Activated CD4-positive, alpha-beta memory T cell treated with anti-CD3 and anti-CD28 coated beads, Interleukin-2, amount 10 ng/mL, durations not matched to agents 7 days and 5 days (primary cell): ENCODE measurements at places on chromosomes 6 and 20. TPM values are rescaled to one million over a fixed set of nuclear protein-coding genes. Genes with fewer than 3 reads are reported as not detected.

The LY6G6F gene
- not detected for total RNA-seq

The TREML1 gene
- total RNA-seq = not detected

The DEFB132 gene
- total RNA-seq = not detected

The TSBP1 gene
- not detected for total RNA-seq

The PHF10 gene
- total RNA-seq = 63.6 TPM

The HNF4A gene
- total RNA-seq = not detected

The SLC22A3 gene
- not detected for total RNA-seq

The CFB gene
- total RNA-seq = 0.58 TPM

The IMPG1 gene
- total RNA-seq = not detected

The SPATS1 gene
- not detected for total RNA-seq

The CENPW gene
- total RNA-seq = 54.6 TPM

The SLCO4A1 gene
- total RNA-seq = 51.7 TPM

The DNAJC5 gene
- 59.7 TPM for total RNA-seq

GRCh38 chr20:8232332-8232731 is 100.3 kb downstream of the PLCB1 start:
- no peak for DNase-seq

GRCh38 chr6:151761851-151762250 is 45.6 kb upstream of the ESR1 start:
- no peak for DNase-seq

DNA sequence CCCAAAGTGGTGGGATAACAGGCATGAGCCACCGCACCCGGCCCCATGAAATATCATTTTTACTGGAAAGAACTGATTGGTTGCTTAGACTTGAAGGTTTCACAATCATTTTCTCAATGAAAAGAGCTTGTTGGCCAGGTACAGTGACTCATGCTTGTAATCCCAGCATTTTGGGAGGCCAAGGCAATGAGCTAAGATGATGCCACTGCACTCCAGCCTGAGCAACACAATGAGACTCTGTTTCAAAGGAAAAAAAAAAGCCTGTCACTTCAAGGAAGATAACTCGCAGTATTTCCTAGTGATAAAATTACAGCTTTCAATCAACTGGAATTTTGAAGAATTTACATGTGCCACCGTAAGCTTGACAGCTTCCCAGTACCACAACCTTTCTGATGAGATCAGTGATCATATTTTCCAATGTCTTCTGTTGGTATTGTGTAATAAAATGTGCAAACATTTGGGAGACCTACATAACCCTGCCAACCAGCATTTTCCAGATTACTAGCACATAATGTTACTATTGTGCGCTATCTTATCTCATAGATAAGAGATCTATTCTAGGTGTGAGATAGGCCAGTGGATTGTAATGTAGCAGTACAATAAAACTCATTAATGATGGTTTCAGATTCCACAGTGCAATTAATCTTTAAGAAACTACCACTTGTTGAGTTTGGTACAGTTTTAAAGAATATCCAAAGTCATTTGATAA is 7.2 kb downstream of the PNLDC1 start:
- no peak for DNase-seq

GRCh38 chr20:33790566-33790965 is 20.6 kb upstream of the CHMP4B start:
- DNase-seq = no peak

- no peak for DNase-seq
These were observed 82.3 kb upstream of the SLC24A3 start for GRCh38 chr20:19129976-19130612.

DNA sequence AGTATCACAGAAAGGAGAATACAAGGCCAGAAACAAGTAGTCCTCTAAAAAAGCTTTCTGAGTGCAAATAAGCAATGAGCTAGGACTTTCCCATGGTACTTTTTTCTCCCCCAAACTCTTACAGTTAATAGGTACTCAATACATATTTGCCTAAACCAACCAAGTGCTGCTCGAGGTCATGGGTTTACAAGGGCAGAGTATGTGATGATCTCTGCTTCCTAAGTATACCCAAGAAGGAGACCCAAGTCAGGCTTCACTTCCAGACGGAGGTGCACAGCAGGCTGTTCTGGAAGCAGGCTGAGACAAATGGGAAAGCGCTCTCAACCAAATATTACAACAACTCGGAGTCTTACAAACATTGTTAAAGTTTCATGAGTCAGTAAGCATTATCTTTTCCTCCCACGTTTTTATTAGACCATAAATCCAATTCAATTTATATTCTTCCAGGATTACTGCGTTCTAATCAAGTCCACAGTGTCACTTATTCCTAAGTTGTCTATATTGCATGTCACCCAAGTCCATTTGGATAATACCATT is 8.1 kb downstream of the FYN start:
- DNase-seq = no peak

DNA sequence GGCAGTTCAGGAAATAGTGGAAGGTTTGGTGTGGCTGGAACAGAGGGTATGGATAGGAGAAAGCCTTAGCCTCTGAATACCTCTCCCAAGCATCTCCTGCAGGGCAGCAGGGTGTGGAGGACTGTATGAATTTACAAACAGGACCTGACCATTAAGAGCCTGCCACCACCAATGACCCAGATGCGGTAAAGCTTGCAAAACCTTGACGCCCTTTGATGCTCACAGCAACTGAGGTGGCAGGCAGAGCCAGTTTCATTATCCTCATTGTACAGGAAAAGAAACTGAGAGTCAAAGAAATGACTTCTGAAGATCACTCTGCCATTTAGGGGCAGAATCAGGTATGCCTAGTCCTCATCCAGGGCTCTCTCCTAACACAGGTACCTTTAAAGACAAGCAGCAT is 2.4 kb downstream of the HM13 start:
- DNase-seq = peak; percentile 53

- DNase-seq = no peak
These were observed 84.0 kb downstream of the AGPAT4 start for GRCh38 chr6:161189891-161190290.

DNA sequence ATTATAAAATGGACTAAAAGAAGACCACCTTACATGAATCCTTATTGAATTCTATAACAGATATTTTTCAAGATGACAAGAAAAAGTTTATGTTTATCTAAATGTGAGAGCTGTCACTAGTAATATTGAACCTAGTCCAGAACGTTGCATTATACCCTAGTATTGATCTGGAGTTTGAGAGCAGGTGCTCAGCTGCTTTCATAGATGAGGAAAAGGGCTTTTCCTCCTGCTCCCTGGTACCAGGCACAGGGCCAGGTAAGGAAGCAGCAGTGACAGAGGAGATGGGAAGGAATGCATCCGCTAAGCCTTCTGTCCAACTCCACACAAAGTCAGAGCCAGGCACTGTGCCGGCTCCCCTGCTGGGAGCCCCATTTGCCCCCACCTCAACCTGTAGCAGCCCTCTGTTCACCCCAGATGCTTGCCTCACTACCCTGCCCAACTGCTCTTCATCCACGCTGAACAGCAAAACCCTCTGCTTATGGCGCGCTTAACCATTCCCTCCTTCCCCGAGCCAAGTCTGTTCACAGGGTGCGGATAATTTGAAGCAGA is 393.1 kb downstream of the FRK start:
- no peak for DNase-seq

- no peak for DNase-seq
These were observed 32.1 kb downstream of the MYT1 start for GRCh38 chr20:64196309-64196708.

GRCh38 chr20:55649254-55649653 is 356.1 kb downstream of the CBLN4 start:
- DNase-seq = no peak

GRCh38 chr20:50111120-50111828 is 1.7 kb downstream of the UBE2V1 start:
- DNase-seq = peak; percentile 63

- no peak for DNase-seq
These were observed 32.7 kb downstream of the TUBB2B start for GRCh38 chr6:3194535-3195419.

GRCh38 chr20:9458138-9458796 is 56.1 kb upstream of the LAMP5 start:
- no peak for DNase-seq

GRCh38 chr20:48486065-48486464 is 341.7 kb downstream of the PREX1 start:
- no peak for DNase-seq

DNA sequence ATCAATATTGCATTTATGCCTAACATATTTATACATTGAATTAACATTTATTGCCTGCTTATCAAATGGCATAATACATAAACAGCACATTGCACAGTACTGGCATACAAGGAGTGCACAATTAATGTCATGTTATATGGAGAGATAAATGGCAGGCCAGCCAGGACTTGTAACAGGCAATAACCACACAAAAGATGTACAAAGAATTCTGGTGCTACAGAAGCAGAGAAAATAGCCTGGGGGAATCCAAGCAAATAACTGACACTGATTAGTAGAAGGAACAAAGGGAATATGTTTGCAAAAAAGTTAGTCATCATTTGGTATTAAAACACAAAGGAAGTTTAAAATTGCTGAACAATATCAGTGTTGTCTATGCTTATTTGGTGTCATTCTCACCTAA is 27.3 kb downstream of the COL21A1 start:
- no peak for DNase-seq

GRCh38 chr20:45971425-45971674 is 653 bp downstream of the ZNF335 start:
- no peak for DNase-seq

- DNase-seq = no peak
These were observed 680.5 kb downstream of the QKI start for GRCh38 chr6:164095056-164095455.

GRCh38 chr20:38674092-38674764 is 50.1 kb upstream of the SLC32A1 start:
- peak; percentile 68 for DNase-seq

DNA sequence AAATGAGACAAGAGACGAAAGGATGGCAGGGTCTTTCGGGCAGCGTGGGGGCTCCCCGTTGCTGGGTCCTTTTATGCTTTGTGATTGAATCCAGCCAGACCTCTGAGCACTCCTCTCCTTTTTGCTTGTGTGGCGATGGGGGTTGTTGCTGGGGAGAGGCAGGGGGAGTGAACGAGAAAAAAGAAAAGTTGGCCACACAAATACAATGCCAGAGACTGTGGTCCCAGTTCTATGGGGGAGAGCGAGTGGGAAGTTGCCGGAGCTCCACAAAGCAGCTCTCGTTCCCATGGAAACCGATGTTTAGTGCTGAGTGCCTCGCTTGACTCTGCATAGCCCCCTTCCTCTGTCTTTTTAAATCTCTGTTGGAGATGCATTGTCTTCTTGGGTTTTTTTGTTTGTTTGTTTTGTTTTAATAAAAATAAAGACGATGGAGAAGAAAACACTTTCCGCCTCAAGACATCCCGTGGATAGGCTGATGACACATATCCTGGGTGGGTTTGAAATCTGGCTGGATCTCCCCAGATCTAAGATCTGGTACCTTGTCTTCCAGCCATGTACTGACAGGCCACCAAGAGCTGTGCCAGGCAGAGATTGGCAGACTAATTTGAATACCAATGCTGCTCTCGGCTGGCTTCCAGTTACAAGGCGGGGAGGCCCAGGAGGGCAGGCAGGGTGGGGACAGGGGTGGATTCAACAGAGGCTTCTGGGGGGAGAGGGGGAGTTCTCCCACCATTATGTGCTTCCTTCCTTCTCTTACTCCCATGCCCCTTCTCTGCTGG is 529.3 kb downstream of the QKI start:
- no peak for DNase-seq

DNA sequence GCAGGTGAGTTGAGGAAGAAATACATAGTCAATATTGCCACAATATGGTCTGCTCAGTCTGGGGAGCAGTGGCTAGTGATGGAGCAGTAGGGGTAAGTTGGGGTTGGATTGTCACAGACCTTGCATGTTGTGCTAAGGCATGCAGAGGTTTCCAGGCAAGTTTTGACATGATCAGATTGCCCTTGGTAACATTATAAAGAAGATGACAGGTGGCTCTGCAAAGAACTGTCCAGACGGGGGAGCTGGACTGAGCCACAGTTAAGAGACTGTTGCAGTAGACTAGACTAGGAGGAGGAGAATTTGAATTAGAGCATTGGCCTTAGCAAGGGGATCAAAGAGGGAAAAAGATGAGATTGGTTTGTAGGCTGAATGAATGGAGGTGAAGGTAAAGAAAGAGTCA is 23.4 kb downstream of the ATRN start:
- DNase-seq = no peak
